ENCODE measurements at places on chromosomes 2 and 18. TPM values are rescaled to one million over a fixed set of nuclear protein-coding genes. Genes with fewer than 3 reads are reported as not detected.

Gene C18orf32
- total RNA-seq, result 40.0 TPM

Gene THSD7B
- 2.3 TPM for total RNA-seq

Gene IL36B
- total RNA-seq, result not detected

Gene SERPINB8
- 0.13 TPM for total RNA-seq

Gene RND3
- 9.4 TPM for total RNA-seq

Gene ANTXR1
- total RNA-seq, result 54.5 TPM

Gene TXNDC2
- not detected for total RNA-seq

Gene B3GNT7
- 33.2 TPM for total RNA-seq

Gene DSG4
- not detected for total RNA-seq

Gene ANKAR
- total RNA-seq, result 4.9 TPM

Gene GPR45
- total RNA-seq, result not detected

Data from endodermal cell (in vitro differentiated cells).